ENCODE measurements at places on chromosomes 3 and 15.
A peak's percentile ranks its signal among the peaks of the same experiment; 100 is the strongest.

GRCh38 chr15:35777061-35777460 is 231.1 kb upstream of the DPH6 start:
- DNase-seq, result peak; percentile 52

- DNase-seq, result no peak
Observed at GRCh38 chr15:47750030-47750739, 32.9 kb downstream of the SEMA6D start.

- no peak for DNase-seq
Observed at GRCh38 chr3:99066863-99067262, 165.4 kb upstream of the DCBLD2 start.

DNA sequence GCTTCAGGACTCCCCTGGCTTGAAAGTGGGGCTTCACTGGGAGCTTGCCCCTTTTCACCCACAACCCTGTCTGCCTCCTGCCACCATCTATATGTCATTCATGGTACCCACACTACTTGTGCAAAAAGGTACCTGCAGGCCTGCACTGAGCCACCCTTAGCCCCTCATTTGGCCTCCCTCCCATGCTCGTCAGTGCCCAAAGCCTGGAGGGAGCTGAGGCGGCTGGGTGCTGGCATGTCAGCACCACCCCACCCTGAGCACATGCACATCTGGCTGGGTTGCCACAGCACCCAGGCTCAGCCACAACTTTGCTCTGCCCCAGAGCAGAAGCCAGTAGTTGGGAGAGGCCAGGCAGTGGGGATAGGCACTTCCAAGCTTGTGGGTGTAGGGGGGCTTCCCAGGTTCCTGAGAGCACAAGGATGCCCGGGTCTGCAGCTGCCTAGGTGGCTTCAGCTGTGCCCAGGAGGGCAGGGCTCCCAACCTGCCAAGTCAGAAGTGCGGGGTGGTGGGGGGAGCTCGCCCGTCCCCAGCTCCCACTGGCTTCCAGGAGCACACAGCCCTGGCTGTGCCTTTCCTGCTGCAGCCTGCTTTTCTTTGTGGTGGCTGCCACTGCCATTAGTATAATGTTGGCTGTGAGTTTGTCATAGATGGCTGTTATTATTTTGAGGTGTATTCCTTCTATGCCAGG is 1054.6 kb upstream of the EPHA6 start:
- no peak for DNase-seq

- no peak for DNase-seq
Observed at GRCh38 chr3:10248984-10249748, 907 bp downstream of the TATDN2 start.

- no peak for DNase-seq
Observed at GRCh38 chr15:100779331-100780207, 100.1 kb upstream of the ALDH1A3 start.

GRCh38 chr15:100588638-100589242 is 13.2 kb downstream of the LINS1 start:
- no peak for DNase-seq

- DNase-seq, result no peak
Observed at GRCh38 chr15:71588746-71589145, 221.6 kb upstream of the NR2E3 start.

GRCh38 chr3:99248130-99248529 is 346.6 kb upstream of the DCBLD2 start:
- DNase-seq, result no peak

GRCh38 chr3:141294848-141295247 is 63.2 kb downstream of the PXYLP1 start:
- no peak for DNase-seq

DNA sequence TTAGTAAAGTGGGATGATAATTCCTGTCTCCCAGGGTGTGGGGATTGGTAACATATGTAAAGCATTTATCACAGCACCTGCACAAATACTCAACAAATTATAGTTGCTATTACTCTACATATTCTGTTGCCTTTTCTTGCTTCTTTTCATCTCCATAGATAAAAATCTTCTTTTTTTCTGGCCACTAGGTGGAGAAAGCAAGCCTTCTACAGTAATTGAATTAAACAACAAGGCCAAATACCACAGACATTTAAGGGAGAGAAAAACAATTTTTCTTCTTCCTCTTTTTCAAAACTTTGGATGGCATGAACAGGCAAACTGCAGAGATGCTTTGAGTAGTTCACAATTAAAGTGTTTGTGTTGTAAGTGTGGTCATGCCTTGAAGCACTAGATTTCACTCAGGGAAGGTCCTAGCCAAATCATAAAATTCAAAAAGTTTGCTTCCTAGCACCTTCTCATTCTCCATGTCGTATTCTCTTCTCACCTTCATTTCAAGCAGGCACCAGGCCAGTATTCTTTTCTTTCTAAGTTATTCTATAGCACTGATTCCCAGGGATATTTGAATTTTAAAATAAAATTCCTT is 493.4 kb upstream of the TGFBR2 start:
- no peak for DNase-seq

GRCh38 chr3:120608506-120608905 is 12.4 kb downstream of the NDUFB4 start:
- DNase-seq, result no peak

- DNase-seq, result no peak
Observed at GRCh38 chr15:71515375-71516186, 294.8 kb upstream of the NR2E3 start.

GRCh38 chr3:99760629-99761028 is 57.0 kb upstream of the CMSS1 start:
- no peak for DNase-seq

GRCh38 chr3:154112146-154112852 is 8.9 kb upstream of the ARHGEF26 start:
- DNase-seq, result no peak

- no peak for DNase-seq
Observed at GRCh38 chr3:44186111-44186672, 55.5 kb upstream of the TOPAZ1 start.

GRCh38 chr15:26873846-26874245 is 7.0 kb downstream of the GABRA5 start:
- no peak for DNase-seq

- DNase-seq, result no peak
Observed at GRCh38 chr15:43541785-43542184, 24.4 kb downstream of the MAP1A start.

DNA sequence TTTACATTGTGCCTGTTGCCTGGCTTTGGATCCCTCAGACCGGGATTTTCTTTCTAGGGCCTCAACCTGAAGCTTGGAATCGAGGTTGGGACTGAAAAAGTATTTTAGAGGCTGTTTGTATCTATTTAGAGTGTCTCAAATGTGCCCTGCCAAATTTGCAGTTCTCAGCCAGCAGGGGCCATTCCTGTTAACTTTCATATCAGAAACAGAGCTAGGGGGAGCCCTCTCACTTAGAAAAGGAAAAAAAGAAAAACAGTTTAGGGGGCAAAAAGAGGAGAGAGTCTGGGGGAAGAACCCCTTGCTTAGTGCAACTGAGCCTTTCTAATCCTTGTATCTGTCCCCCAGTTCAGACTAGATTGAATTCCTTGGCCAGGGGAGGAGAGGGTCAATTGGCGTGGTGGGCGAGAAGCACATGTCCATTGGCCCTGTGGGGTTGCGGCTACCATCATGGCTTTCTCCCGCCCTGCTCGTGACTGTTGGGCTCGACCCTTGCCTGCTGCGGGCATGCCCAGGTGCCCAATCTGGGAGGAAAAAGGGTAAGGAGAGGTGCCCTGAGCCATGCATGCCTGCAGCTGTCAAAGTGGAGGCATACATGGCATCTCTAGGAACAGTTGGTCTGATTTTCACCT is 101.6 kb downstream of the CFAP44 start:
- DNase-seq, result no peak

DNA sequence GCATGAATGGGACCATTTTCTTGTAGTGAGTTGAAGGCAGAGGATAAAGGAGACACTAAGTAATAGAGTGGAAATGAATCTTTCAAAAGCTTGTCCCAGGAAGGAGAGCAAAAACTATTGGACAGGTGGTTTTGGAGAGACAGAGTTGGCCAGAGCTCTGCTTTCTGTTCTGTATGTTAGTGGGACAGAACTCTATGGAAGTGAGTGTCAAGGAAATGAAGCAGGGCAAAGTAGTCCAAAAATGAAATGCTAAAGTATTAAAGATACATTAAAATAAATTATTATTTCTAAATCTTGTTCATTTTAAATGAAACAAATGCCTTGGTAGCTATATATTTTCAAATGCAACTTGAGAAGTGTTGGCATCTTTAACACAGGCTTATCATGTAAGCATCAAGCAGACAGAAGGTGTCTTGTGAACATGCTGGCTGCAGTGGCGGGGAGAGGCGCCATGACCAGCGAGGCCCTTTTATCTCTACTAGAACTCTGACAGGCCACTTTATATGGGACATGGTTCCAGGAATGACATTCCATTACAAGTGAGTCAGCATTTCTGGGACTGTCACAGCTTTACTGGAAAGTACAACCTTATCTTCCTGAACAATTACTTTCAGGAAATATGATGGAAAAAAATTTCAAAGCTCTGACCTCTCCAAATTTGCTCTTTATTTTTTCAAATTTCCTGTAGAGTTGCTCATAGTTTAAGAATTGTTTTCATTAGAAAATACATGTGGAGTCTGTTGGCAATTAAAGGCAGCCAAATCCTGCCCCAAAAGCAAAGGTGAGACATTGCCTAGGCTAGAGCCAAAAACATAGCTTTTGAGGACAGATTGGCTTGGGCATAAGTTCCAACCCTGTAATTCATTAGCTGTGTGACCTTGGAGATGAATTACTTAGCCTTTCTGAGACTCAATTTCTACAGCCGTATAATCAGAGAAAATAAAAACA is 106.5 kb downstream of the ECT2 start:
- no peak for DNase-seq

GRCh38 chr3:165233501-165234195 is 37.5 kb upstream of the SLITRK3 start:
- DNase-seq, result no peak

GRCh38 chr3:148395821-148396220 is 301.9 kb upstream of the AGTR1 start:
- no peak for DNase-seq

DNA sequence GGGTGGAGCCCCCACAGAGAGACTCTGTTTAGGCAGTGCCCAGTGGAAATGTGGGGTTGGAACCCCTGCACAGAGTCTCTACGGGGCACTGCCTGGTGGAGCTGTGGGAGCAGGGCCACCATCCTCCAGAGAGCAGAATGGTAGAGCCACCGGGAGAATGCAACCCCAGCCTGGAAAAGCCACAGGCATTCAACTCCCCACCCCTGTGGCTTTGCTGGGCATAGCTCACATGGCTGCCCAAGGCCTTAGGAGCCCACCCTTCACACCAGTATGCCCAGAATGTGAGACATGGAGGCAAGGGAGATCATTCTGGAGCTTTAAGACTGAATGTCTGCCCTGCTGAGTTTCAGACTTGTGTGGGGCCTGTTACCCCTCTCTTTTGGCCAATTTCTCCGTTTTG is 19.0 kb upstream of the CHCHD6 start:
- no peak for DNase-seq

DNA sequence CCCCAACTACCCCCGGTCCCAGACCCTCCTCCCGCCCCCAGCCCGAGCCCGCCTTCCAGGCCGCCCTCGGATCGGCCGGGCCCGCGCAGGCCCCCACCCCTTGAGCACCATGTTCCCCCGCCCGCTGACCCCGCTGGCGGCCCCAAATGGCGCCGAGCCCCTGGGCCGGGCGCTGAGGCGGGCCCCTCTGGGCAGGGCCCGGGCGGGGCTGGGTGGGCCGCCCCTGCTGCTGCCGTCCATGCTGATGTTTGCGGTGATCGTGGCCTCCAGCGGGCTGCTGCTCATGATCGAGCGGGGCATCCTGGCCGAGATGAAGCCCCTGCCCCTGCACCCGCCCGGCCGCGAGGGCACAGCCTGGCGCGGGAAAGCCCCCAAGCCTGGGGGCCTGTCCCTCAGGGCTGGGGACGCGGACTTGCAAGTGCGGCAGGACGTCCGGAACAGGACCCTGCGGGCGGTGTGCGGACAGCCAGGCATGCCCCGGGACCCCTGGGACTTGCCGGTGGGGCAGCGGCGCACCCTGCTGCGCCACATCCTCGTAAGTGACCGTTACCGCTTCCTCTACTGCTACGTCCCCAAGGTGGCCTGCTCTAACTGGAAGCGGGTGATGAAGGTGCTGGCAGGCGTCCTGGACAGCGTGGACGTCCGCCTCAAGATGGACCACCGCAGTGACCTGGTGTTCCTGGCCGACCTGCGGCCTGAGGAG is 472 bp downstream of the CHST14 start:
- DNase-seq, result no peak

GRCh38 chr15:74889390-74889882 is 406 bp upstream of the MPI start:
- no peak for DNase-seq

- DNase-seq, result no peak
Observed at GRCh38 chr3:157501863-157502262, 1.4 kb downstream of the VEPH1 start.

DNA sequence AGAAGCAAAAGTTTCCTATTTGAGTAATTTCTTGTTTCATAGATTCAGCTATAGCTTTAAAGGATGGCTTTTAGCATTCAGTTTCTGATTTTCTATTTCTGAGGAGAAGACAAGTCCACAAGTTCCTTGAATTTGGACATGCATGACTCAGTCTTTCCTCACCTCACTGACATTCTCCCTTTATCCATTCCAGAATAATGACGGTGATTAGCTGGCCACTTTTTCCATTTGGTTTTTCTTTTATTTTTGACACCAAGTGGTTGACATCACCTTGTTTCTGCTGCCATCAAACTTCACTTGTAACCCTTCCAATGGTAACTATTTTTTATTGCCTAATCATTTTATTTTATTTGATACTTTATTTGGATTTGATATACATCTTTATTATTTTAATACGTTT is 404.4 kb upstream of the KCNMB2 start:
- no peak for DNase-seq

GRCh38 chr3:177624528-177625495 is 427.5 kb upstream of the TBL1XR1 start:
- no peak for DNase-seq

GRCh38 chr3:85077018-85077417 is 118.2 kb downstream of the CADM2 start:
- DNase-seq, result no peak

- no peak for DNase-seq
Observed at GRCh38 chr15:43527802-43528541, 10.6 kb downstream of the MAP1A start.

DNA sequence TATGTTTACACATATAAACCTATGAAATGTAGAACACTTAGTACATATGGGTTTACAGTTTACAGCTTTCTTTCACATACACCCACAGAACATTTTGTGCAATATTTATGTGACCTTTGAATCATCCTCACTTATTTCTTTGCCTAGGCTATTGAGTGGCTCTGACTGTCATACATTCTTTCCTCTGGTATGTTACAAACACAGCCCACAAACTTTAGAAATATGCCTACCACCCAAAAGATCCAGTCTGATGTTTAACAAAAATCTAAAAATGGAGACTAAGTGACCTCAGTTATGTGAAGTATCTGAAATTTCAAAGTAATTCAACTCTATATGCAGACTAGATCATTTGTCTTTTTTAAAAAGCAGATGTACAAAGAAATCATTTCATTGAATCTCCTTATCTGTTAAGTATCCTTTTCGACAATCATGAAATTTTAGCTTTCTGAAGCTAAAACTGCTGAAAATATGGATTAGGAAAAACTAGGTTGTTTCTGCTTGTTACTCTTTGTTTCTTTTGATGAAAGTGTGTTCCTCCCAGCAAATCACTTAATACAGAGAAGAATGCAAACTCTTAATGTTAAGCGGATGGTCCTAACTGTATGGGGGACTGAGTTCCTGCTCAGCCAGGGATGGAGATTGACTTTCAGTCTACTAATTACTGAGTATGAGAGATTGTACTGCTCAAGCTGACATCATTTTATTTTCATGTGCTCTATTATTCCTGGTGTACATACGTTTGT is 27.7 kb downstream of the CCDC54 start:
- no peak for DNase-seq

- no peak for DNase-seq
Observed at GRCh38 chr15:93063796-93064690, 25.0 kb downstream of the RGMA start.

GRCh38 chr3:165868088-165868487 is 30.9 kb upstream of the BCHE start:
- DNase-seq, result no peak

Measured in NCI-H1436 treated with DMSO at 0.1 percent for 48 hours (cell line).